ENCODE measurements at places on chromosomes 11 and 22.

DNA sequence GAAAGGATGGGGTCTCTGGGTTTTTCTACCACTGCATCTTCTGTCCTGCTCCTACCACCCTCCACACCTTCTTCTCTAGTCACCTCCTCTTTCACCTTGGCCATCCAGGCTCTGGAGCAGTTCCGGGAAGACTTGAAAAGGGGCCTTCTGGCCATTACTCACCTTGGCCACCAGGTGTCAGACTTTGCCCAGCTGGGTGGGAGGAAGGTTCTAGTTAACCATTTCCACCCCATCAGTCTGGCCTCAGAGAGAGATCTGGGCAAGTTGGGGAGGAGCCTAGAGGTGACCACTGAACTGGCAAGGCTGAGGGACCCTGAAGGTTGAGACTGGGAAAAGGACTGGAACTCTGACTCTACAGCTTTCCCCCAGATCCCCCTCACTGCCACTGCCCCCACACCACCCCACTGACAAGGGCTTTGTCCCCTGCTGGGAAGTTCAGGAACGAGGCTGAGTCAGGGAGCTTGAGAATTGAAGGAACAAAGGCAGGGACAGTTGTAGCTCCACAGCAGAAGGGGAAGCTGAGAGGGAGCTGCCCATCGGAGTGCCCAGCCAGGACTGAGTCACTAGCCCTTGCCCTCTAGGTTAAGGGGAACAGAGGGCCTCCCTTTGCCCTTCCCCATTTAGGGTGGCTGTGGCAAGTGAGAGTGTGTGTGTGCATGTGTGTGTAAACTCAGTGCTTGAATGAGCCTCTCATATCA is 3.7 kb upstream of the POLD4 start:
- DNase-seq: no peak

- DNase-seq: no peak
Observed at GRCh38 chr22:17257121-17258001, 38.1 kb upstream of the ADA2 start.

GRCh38 chr11:119765628-119766027 is 36.6 kb upstream of the NECTIN1 start:
- no peak for DNase-seq

DNA sequence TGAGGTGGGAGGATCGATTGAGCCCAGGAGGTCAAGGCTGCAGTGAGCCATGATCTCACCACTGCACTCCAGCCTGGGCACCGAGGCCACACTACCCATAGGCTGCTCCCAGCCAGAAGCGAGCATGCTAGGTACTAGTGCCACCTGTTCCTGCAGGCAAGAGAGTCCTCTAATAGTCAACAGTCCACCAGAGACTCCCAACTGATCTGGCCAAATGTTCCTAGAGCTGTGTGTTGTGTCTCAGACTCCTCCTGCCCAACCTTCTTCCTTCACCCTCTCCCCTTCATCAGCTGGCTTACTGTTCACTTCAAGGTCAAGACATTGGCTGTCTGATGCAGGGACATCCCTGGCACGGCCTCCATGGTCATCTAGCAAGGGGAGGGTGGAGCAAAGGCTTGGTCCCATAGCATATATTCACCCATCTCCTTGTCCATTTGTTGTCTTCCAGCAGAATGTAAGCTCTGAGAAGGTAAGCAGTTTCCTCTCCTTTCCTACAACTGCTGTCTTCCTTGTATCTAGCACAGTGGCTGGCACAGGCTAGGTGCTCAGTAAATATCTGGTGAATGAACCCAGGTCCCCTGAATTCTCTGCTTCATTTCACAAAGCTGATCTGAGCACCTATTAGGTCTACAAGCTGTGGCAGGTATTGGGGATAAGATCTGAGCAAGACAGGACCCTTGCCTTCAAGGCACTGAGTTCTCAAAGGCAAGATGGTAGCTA is 126.2 kb upstream of the SERPIND1 start:
- no peak for DNase-seq

- peak; percentile 4 for DNase-seq
Observed at GRCh38 chr22:46791201-46791731, 28.8 kb downstream of the TBC1D22A start.

GRCh38 chr11:57116654-57117053 is 65.1 kb upstream of the LRRC55 start:
- peak; percentile 10 for DNase-seq

DNA sequence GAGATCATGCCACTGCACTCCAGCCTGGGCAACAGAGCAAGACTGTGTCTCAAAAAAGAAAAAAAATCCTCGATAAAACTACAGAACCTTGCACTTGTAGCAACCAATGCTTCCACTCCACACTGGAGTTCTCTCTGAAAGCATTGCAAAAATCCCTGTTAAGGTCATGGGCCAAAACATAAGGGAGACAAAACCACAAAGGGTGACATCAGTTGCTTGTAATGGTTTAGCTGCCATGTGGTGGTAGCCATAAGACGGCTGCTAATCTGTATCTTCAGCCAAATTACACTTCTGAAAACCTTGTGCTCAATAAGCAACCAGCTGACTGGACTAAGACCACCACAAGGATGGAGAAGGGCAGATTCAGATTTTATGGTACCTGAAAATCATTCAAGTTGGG is 20.6 kb upstream of the TPH1 start:
- DNase-seq: no peak

GRCh38 chr22:22520667-22521602 is 865 bp upstream of the ZNF280A start:
- no peak for DNase-seq

DNA sequence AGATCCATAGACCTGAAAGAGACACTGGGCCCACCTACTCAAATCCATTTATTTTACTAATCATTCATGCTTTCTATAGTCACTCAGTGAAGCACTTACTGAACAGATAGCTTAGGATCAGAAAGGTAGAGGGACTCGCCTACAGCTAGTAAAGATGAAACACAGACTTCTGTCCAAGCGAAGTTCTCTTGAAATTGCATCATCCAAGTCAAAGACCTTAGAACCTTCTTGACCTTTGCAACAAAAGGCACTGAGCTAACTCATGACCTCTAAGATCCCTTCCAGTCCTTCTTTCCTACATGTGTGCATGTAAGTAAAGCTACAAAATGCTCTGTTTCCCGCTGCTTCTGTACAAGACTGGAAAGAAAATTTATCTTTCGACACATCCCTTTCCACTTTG is 377.6 kb downstream of the LARGE1 start:
- no peak for DNase-seq

GRCh38 chr11:13207665-13208594 is 69.7 kb upstream of the BMAL1 start:
- DNase-seq: no peak

DNA sequence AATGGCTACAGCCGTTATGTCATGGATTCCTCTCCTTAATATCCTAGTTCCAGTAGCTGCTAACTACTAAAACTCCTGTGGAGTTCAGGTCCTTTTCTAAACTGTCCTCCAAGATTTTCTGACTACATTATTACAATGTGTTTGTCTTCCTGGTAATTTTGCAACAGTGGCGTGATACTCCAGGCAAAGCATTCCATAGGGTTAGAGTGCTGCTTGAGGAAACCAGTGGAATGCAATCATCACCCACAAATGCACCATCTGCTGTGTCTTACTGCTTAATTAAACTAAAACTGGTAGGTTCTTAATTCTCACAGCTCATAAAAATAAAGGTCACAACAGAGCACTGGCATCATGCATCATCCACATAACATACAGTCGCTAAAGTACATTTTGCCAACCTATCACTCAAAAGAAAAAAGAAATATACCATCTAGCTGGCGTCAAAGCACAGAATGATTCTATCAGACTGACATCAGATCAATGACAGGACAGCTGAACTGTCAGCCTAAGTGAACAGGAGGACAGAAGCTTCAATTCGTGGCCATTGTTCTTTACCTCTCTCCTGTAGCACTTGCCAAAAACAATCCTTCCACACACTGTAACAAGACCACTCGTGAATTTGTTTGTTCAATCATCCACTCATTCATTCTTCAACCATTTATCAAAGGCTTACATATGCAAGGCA is 182.5 kb downstream of the CADM1 start:
- DNase-seq: no peak
